ENCODE measurements at places on chromosomes 5 and 9.

- no peak for DNase-seq
Measured at GRCh38 chr5:79503794-79504495, 10.0 kb downstream of the HOMER1 start.

GRCh38 chr9:73371801-73372200, 220.1 kb downstream of the ANXA1 start:
- DNase-seq, result no peak

- no peak for DNase-seq
Measured at GRCh38 chr5:76406014-76406413, 2.9 kb downstream of the IQGAP2 start.

DNA sequence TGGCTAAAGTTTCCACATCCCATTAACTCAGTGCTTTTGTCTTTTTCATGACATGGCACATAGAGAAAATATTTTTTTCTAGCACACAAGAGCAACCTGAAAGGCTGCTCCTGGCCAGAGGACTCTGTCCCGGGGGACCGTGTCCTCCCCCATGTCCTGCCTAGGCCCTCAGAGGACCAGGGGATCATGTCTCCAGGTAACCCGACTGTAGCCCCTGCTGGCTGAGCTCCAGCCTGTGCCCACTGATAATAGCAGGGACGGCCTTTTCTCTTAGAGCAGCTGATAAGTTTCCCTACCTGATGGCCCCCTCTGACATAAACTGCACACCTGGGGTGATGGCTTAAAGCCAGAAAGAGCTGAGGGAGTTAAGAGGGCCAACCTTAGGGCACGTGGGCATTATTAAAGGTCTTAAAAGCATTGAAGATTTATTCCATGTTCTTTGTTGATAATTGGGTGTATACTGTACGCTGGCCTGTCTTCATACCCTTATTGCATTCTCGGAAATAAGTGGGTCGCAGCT, 5.9 kb downstream of the HDHD3 start:
- DNase-seq, result no peak

GRCh38 chr5:59186623-59187022, 603.7 kb downstream of the RAB3C start:
- no peak for DNase-seq

GRCh38 chr9:99171225-99172123, 50.3 kb downstream of the ALG2 start:
- DNase-seq, result no peak

DNA sequence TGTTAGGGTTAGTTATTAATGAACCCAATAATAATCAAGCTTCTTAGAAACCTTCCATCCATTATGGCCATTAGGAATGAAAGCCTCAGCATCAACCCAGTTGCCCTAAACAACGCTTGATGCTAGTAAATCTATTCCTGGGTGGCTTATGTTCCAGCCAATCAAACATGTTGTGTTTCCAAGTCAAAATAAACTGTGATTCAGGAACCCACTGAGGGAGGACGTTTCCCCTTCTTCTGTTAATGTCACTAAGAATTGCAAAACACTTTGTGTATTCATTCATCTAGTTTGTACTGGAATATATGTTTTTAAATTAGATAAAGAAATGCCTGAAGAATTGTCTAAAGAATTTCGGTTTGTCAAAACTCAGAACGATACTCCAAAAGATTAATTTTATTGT, 142.5 kb upstream of the MSX2 start:
- no peak for DNase-seq

All from activated CD4-positive, alpha-beta T cell treated with anti-CD3 and anti-CD28 coated beads for 24 hours (primary cell).